ENCODE measurements at places on chromosomes 16 and 17.
A peak's percentile ranks its signal among the peaks of the same experiment; 100 is the strongest.

DNA sequence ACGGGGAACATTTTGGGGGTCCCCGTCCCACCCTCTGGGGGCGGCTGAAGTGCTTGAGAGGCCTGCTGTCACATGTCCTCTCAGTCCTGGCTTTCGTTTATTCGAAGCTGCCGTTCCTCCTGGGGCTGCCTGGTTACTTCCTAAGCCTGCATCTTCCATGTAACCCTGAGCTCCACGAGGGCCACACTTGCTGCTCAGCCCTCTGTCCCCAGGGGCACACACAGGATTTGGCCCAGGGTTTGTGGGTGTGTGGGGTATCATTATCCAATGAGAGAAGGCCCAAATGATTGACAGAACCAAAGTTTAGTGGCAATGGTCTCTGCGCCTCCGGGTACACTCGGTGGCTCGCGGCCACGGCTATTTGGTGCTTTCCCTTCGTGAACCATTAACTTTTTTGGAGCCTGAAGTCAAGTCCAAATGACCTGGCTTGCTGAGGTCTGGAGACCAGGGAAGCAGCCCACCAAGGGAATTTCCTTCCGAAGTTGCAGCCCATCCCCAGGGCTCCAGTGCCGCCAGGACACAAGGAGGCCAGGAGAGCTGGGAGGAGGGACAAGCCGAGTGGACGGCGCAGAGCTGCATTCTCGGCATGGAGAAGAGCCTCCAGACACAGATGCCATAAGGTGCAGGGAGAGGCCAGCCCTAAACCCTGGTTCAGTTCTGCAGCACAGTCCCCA, 131.4 kb upstream of the FOXF1 start:
- no peak for DNase-seq

DNA sequence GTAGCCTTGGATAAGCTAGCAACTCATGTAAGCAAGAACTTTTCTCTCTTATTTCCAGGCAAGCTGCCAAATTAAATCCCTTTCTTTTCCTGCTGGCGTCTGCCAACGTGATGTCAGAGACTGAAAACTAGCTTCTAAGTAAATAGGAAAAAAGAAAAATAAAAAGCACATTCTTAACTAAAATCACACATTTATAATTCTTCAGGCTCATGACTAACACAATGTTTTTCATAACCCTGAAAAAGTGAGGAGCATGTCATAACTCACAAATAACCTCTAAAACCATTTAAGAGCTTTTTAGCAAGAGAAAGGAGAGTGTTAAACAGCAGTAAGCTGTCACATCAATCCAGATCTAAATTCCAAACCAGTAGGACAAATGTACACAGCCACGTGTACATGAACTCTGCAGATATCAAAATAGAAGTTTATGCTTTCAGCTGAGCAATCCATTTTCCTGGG, 110.0 kb downstream of the N4BP1 start:
- peak; percentile 48 for DNase-seq

GRCh38 chr17:56481659-56482058, 111.8 kb upstream of the NOG start:
- no peak for DNase-seq

DNA sequence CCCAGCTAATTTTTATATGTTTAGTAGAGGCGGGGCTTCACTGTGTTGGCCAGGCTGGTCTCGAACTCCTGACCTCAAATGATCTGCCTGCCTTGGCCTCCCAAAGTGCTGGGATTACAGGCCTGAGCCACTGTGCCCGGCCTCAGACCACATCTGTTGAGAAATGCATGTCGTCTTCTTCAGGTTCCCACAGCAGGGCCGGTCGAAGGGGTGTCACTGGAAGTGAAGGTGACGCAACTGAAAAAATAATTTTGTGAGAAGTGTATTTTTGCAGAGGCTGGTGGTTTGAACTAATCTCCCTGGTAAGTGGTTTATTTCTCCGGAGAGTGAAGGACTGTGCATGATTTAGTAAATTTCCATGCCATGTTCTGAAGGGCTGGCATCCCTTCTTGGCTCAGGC, 33.4 kb upstream of the IL34 start:
- DNase-seq: no peak

DNA sequence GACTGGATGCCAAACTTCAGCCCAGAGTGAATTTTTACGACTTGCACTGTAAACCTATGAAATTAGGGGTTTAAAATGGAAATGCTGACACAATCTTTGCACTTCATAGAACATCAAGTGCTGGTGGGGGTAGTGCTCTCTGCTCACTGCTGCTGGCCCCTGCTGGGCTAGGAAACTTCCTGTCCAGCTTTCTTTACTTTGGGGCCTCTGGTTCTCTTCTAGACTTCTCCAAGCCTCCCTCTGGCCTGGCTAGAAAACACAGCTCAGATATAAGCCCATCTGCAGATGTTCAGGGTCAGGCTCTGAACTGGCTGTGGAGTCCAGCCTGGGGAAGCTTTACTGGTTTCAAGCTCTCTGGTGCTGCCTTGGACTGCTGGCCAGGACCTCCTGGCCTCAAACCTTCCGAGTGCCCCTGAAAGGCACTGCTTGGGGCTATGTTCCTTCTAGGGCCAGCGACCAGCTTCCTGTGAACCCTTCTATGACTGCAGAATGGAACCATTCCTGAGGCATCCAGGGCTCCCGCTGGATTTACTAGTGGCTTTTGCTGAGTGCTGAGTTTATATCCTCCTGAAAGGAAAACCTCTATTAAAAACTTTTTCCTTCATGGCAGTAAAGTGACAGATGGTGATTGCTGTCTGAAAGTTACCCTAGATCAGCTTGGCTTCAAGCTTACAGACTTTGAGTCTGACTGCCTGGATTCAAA, 59.4 kb downstream of the TBX4 start:
- DNase-seq: no peak

DNA sequence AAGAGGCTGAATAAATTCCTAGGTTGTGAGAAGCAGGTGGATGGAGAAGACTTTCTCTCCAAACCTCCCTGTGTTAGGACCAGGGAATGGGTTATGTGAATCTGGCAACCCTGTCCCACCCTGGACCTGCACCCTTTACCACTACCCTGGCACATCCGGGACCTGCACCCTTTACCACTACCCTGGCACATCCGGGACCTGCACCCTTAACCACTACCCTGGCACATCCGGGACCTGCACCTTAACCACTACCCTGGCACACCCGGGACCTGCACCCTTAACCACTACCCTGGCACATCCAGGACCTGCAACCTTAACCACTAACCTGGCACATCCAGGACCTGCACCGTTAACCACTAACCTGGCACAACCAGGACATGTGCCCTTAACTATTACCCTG, 207.0 kb upstream of the CACNG3 start:
- DNase-seq: no peak

DNA sequence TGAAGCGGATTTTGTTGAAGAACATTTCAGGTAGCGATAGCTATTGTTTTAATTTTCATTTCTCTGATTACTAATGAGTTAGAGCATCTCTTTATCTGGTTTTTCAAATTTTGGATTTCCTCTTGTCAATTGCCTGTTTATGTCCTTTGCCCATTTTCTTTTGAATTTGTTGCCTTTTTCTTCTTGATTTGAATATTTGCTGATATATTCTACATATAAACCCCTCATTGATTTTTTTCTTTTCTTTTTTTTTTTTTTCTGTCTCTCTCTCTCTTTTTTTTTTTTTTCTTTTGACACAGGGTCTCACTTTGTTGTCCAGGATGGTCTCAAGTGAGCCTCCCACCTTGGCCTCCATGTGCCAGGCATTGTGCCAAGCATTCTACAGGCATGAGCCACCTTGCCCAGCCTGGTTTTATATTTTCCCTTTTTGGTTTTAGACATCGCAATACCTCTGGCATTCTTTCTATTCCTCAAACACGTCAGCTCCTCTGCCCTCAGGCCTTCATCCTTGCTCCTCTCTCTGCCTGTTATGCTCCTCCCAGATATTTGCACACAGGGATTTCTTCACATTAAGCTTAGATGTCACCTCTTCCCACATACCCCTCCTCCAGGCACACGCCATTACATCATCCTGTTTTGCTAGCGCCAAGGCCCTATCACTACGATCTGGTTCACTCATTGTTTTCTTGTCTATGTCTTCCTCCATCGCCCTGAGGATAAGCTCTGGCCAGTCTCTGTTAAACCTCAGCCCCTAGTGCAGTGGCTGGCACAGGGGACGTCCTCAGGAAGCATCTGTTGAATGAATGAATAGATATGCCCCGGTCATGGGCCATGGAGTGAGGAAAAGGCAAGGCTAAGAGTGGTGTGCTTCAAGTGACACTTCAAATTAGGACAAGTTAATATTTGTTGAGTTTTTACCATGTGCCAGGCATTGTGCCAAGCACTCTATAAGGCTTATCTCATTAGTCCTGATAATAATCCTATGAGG, 8.6 kb downstream of the SARM1 start:
- DNase-seq: no peak

DNA sequence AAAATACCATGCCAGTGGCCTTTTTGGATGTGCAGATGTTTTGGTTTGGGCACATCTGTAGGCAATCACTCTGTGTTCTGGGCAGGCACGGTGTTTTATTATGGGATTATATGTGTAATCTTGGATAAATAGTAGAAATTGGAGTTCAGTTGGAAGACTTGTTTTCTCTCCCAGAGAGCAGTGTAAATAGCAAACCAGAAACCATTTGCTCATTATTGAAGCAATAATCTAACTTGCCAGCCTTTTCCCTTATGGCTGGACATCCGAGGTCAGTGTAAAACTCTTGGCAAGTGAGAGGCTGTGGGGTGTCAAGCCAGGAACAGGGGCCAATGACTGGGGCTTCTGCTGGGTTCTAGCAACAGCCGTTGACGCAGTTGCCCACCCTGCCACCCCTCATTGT, 69.9 kb downstream of the IRX3 start:
- DNase-seq: no peak

- no peak for DNase-seq
These were observed 2.5 kb upstream of the FBXL19 start for GRCh38 chr16:30920891-30921290.

GRCh38 chr17:63834431-63835166, 7.1 kb upstream of the FTSJ3 start:
- DNase-seq: peak; percentile 88

DNA sequence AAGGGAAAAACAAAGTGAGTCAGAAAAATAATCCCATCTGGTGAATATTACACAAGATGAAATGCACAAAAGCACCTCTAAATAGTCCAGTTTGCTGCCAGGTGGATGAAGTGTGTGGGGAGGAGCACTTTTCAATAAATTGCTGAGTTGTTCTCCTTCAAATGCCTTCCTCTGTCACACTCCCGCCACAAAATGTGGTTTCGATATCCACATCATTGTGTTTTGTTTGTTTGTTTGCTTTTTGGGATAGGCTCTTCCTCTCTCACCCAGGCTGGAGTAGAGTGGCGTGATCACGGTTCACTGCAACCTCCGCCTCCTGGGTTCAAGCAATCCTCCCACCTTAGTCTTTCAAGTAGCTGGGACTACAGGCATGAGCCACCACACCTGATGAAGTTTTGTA, 24.6 kb upstream of the SHISA9 start:
- no peak for DNase-seq

DNA sequence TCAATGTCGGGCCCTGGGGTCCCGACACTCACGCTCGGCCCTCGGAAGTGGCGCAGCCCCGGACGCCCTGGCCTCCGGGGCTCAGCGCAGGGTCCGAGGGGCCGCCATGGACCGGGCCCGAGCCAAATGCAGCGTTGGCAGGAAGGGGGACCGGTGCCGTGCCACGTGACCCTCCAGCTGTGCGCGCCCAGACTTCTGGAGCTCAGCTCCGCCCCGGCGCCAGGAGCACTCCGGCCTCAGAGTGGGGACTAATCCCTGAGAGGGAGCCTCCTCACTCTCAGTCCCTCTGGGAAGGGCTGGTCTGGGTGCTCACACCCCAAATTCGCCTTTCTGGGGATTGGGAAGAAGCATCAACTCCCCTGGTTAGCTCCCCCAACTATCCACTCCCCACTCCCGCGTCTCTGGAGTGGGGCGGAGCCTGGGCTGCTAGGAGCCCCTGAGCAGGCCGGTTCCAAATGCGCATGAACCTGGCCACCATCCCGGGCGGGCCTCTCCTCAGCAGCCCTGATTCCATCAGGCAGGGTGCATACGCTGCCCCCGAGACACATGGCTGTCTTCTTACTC, at the start of gene B3GNT9:
Gene B3GNT9 (minus strand): TSS at position 166 of the 564 bp plus-strand sequence. CDS start 513 bp downstream, outside the sequence.
- peak; percentile 41 for DNase-seq

DNA sequence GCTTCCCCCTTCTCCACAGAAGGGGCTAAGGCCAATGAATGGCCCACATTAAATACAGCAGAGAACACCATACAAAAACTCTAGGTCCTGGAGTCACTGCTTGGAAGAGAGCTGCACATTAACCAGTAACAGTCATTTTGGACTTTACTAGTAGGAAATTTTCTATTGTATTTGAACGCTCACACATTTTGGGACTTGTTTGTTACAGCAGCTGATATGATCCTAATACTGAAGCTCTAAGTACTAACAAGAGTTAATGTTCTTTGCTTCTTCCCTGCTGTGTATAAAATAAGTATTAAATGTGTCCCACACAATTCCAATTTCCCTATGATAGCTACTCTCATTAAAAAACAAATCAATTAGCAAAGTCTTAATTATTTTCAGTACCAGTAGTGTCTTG, 148.3 kb upstream of the IRX3 start:
- DNase-seq: no peak

DNA sequence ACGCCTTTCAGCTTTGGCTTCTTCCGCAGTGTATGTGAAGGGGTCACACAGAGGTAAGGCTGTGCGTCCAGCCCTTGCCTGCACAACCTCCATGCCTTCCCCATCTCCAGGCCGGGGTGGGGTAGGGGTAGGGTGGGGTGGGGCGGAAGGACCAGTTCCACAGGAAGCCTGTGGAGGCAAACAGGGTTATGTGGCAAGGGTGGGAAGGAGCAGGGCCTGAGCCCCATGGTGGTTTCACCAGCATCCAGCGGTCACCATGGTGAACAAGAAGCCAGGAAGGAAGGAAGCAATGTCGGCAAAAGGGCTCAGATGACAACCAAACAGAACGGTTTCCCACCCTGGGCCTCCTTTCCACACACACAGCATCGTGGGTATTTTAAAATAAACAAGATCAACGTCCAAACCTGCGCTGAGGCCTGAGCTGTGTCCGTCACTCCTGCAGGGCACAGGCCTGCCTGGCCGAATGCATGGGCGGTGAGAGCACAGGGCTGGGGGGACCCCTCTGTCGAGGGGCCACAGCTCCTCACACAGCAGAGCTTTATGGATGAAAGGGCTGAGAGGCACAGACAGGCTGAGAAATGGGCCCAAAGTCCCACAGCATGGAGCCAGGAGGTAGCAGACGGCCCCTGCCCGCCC, 80.5 kb downstream of the ZNF778 start:
- DNase-seq: no peak

- no peak for DNase-seq
These were observed 122.9 kb downstream of the METRNL start for GRCh38 chr17:83202002-83203000.

- no peak for DNase-seq
These were observed 129.2 kb upstream of the MYOCD start for GRCh38 chr17:12536472-12536871.

DNA sequence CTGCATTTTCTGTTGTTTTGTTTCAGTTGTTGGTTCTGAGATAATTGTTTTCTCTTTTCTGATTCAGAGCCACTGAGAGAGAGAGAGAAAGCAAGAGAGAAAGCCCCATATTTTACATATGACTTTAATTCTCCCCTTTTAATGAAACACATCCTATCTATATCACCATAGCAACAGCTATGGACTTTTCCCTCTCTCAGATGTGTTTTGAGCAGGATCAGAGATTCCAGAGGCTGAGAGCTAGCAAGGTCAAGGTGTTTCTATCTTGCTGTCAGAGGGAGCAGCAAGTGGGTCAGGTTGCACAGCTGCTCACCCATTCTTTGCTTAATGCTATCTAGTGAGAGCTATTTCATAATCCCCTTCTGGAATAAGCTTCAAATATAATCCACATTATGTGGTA, 415.9 kb downstream of the CA10 start:
- no peak for DNase-seq
